COLO829 (cell line): ENCODE measurements at places on chromosomes 6 and 20.

- DNase-seq, result no peak
Observed at GRCh38 chr6:143620447-143620846, 57.3 kb upstream of the PHACTR2 start.

GRCh38 chr6:39608652-39609345 is 116.4 kb downstream of the KIF6 start:
- DNase-seq, result no peak

DNA sequence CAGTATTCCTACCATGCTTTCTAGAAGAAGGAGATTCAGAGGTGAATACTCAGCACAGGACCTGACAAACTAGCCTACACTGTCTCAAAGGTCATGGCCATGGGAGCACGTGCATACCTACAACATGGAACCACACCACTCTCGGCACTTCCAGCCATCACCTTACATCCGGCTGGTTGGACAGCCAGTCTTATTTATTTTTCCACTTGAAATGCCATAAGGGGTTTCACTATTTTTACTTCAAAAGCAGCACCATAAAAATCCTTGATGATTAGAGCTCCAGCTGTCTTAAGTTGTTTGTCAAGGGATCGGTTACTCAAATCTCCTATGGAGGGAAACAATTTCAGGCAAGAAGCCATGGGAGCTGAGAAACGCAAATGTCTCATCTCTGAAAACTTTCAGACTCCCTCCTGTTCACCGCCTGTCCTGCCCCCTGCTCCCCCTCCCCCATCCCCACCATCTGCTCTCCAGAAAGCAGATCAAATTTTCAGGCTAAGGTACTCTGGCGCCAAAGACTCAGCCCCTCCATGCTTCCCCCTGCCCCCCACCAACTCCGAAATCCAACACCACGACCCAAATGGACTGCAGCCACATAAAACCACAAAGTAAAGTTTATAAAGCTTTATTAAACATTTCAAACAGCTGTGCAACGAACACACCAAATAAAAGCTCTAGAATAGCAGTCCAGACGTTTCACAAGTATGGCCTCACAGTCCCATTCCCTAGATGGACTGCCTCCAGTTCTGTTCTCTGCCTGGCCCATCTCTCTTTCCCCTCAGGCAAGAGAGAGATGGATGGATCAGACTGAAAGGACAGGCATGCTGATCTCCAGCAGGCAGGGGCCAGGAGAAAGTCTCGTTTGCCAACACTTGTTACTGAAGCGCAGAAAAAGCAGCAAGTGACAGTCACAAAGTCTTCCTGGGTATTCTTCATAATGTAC is 4.0 kb upstream of the NNAT start:
- no peak for DNase-seq

DNA sequence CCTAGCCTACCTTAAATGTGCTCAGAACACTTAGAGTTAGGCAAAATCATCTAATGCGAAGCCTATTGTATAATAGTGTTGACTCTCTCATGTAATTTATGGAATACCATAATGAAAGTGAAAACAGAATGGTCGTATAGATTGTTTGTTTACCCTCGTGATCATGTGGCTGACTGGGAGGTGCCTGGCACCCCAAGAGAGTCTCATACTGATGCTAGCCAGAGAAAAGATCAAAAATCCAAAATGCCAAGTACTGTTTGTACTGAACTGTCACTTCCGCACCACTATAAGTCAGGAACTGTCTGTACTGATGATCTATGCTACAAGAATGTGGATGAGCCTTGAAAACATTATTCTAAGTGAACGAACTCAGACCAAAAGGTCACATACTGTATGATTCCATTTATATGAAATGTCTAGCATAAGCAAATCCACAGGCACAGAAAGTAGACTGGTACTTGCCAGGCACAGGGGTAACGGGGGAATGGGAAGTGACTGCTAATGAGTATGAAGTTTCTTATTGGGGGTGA is 22.4 kb downstream of the ZMYND8 start:
- DNase-seq, result peak; percentile 93
